ENCODE measurements at places on chromosomes 6 and 20.

DNA sequence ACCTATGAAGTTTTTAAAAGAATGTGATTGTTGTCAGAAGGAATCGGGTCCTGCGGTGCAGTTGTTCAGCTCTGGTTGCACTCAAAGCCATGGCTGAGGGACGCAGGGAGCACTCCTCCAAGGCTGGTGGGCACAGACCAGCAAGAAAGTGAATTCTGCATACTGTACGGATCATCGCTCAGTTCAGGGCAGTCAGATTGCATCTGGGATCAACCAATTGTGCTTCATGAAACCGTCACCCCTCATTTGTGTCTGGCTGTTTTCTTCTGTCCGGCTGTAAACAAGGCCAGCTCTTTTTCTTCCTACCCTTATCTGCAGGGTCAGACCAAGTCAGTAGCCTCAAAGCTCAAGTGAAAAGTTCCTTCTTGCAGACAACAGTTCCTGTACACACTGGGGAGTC lies 478.3 kb downstream of the TFAP2A start:
- no peak for DNase-seq

DNA sequence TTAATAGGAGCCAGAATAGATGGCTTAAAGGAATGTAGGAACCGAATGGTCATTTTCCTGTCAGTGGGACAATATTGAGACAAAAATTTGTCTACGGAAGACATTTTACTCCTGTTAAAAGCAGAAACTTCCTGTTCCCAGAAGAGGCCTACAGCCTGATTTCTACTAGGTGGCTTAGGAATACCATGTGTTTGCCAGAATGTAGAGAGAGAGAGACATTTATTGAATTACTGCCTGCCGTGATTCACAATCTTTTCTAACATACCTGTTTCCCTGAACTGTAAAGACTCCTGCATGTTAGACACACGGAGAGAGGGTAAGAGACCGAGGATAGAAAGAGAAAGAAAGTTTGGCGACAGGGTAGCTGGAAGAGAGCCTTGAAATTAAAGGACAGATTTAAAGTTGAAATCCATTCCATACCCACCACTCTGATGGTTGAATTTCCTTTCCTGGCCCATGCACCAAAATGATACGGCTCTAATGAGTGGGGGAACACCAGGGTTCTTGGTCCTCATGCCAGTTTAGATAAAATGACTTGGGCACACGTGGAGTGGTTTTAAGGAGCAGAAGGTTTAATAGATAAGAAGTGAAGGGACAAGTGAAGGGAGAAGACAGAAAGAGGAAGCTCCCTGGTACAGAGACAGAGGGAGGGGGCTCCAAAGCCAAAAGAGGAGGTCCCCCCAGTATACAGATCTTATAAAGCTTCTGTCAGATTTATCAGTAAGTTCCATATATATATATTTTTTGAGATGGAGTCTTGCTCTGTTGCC lies 22.5 kb downstream of the NCOA3 start:
- DNase-seq, result no peak

DNA sequence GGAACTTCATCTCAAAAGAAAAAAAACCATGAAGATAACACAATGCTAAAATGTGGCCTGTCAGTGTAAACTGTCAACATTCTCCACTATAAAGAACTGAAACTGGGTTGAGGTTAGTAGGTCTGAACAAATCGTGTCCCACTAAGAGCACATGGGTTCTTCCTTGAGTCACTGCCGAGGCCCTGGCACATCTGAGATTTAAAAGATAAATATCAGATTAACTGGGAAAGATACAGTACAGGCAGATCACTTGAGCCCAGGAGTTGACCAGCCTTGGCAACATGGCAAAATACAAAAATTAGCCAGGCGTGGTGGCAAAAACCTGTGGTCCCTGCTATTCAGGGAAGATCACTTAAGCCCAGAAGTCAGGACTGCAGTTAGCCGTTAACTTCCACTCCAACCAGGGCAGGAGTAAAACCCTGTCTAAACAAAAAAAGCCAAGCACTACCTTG lies 5.6 kb downstream of the EEF1A1 start:
- peak; percentile 32 for DNase-seq

DNA sequence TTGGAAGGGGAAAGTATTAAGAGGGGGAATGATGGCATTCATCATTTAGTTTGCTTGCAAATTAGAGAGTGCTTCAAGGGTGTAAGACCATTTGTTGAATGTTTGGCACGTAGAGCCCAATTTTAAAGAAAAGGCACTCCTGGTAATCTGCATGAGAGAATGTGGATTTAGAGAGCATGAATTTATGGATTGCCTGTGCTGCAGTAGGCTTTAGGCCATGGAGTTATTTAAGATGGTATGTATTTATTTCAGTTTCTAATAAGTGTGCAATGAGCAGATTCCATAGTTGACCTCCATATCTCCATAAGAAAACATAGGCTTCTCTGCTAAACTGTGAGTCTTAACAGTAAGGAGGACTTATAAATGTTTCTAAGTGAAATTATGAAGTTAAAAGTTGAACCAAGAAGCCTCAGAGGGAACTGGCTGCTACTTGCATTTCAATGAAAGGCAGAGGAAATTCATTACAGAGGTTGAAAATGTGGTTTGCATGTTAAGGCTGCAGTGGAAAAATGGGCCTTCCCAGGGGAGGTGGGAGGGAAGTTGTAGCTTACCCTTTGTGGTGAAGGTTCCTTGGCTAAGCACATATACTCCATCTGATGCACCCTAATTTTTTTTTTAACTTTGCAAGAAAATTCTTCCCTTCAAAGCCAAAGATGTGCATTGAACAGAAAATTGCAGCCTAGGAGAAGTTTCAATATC lies 134.2 kb downstream of the CARMIL1 start:
- no peak for DNase-seq

DNA sequence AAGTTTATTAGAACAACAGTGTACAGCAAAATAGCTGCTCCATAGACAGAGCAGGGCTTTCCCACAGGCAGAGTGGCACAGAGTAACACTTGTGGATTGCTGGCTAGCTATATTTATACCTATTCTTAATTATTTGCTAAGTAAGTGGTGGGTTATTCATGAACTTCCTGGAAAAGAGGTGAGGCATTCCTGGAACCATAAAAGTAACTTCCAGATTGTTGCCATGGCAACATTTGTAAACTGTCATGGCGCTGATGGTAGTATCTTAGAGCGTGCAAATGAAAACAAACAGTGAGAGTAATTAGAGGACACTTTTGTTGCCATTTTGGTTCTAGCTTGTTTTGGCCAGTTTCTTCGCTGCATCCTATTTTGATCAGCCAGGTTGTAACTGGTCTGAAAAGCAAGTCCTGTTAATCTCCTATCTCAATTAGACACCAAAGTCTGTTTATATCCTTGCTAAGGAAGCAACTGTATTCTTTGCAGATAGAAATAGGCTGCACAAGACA lies 23.9 kb downstream of the DEFB114 start:
- DNase-seq, result no peak

DNA sequence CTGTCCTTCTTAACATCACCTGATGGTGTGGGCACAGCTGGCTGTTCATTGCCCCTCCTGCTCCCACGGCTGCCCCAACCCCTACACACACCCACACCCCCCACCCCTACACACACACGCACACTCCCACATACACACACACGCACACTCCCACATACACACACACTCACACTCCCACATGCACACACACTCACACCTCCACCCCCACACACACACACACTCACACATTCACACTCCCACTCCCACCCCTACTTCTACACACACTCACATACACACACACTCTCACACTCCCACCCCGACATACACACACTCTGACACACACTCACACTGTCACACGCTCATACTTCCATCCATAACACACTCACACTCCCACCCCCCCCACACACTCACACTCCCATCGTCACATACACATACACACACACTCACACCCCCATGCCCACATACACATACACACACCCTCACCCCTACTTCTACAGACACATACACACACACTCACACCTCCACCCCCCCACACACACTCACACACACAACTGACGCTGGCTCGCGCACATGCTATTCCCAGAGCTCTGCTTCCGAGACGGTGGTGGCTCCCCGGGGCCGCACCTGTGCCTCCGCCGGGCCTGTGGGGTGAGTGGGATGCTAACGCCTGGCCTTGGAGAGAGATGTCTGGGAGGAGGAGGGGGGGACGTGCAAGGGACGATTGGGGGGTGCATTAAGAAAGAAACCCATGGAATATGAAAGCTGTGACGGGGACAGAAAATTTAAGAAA lies 174.8 kb upstream of the QKI start:
- no peak for DNase-seq

DNA sequence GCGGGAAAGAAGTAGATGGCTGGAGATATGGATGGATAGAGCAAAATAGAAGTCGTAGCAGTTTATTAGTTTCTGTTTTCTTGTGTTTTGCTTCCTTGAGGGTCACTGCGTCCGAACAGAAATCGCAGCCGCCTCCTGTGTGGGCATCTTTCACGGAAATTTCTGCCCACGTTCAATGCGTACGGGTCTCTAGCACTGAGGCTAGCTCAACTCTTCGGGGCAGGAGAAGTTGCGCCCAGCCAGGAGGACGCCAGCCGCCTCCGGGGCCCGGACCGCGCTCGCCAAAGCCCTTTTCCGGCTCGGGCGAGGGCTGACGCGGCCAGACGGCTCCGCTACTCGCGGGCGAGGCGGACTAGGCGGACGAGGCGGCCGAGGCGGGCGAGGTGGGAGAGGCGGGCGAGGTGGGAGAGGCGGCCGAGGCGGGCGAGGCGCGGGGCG lies 814 bp downstream of the TFAP2B start:
- DNase-seq, result no peak

- DNase-seq, result peak; percentile 41
Measured at GRCh38 chr20:31515775-31516107, 1.5 kb downstream of the HM13 start.

- no peak for DNase-seq
Measured at GRCh38 chr6:170062209-170062914, 228.5 kb downstream of the DLL1 start.

DNA sequence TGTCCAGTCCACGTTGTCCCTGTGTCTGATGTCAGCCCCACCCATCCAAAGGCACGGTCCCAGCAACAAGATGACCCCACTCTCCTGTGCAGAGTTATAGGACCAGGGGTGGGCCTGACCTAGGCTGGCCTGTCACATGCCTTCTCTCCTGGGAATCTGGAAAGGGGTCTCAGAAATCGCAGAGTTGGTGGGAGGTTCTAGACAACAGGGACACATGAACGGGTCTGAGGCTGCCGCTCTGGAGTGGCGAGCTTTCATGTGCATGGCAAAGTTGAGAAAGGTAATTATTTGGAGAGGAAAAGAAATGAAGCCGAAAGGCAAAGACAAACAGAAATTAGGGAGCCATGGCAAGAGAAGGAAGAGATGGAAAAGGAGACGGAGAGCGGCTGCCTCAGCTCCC lies 29.5 kb downstream of the BFSP1 start:
- DNase-seq, result no peak

- no peak for DNase-seq
Measured at GRCh38 chr6:130574146-130574545, 208.3 kb downstream of the TMEM200A start.

DNA sequence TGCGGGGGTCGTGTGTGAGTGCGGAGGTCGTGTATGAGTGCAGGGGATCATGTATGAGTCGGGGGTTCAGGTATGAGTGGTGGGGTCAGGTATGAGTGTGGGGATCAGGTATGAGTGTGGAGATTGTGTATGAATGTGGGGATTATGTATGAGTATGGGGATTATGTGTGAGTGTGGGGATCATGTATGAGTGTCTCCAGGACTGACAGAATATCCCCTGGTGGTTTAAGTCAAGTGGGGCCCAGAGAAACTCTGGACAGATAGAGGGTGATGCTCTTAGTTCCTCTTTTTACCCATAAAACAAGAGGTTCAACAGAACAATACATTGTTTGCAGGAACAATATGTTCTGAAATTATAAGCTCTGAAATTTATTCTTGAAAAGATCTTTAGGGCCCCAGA lies 131.9 kb downstream of the UST start:
- DNase-seq, result no peak

DNA sequence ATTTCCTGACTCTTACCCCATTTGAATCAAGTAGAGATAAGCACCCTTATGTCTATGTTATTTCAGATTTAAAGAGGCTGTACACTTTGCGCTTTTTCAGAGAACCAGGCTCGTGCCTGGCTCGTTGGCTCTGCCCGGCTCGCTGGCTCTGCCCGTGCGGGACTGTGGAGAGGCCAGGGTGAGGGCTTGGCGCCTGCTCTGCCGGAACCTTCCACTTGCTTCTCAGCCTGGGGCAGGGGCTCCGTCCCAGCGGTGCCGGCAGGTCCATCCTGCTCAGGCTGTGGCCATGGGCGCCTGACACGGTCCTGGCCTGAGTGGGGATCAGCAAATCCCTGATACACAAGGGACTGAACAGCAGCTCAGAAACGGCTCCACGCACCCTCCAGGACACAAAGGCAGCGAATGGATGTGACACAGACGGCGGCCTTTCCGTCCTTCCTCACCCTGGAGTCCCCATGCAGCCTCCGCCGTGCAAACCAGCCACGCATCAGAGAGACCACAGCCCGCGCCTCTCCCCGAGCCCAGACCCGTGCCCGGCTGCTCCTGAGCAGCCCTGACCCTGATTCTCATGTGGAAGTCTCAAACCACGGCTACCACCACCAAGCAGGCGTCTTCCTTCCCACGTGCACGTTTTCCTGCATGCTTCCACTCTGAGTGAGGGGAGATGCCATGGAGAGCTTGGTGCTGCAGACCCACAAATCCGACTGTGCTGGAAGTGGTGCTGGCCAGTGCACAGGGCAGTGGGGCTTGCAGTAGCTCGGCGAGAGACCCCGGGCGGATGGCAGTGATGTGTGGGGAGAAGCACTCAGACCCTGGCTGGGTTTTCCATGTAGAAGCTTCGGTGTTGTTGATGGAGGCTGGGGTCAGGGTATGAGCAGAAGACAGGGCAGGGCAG lies 233.9 kb downstream of the ERMARD start:
- no peak for DNase-seq

DNA sequence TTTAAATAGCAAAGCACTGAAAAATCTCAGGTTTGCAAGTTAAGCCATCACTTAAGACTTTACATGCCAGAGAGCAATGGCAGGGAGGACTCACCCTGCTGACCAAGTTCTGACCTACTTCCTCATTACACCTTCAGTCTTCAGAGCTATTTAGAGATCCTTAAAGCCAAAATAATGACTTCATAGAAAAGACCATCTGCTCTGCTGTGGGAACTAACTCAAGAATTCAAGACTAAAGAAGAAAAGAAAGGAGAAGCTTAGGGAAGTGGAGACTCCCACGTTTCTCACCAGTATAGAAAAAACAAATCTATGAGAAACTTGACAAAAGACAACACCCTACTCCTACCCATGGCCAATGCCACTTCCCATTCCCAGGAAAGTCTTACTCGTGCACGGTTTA lies 28.6 kb downstream of the XPO5 start:
- peak; percentile 34 for DNase-seq

DNA sequence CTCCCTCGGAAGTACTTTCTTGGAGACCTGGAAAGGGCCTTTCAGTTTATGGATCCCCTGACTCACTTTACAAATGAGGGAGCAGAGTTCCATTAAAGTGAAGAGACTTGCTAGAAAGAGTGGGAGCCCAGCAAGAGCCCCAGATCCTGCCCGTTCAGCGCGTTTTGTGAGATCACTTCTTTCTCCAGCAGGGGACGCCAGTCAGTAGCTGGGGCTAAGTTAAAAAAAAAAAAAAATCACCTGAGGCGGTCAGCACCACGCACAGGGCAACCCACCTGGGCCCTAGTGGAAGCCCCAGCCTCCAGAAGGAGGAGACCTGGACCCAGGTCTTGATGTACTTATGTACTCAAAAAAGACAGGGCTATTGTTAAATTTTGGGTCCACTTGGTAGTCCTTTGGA lies 274.5 kb upstream of the RNF24 start:
- DNase-seq, result no peak

All from inflammatory macrophage (primary cell).